ENCODE measurements at places on chromosomes 2 and 18.
A peak's percentile ranks its signal among the peaks of the same experiment; 100 is the strongest.

DNA sequence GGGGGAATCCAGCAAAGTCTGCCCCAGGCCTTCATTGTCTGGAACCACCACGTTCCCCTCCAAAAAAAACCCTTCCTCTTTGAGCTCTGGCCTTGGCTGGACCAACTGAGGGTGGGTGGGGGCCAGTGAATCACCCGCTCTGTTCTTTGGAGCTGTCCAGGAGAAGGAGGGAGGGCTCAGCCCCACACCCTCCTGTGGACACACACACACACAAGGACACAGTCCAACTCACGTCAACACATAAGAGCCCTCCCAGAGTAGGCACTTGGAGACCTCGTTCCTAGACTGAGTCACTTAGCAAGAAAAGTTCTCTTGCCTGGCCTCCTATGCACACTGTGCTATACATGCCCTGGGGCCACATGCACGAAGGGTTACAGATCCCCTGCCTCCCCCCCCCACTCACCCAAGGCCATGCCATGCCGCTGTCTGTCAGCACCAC lies 1.2 kb upstream of the TNS1 start:
- DNase-seq: no peak

DNA sequence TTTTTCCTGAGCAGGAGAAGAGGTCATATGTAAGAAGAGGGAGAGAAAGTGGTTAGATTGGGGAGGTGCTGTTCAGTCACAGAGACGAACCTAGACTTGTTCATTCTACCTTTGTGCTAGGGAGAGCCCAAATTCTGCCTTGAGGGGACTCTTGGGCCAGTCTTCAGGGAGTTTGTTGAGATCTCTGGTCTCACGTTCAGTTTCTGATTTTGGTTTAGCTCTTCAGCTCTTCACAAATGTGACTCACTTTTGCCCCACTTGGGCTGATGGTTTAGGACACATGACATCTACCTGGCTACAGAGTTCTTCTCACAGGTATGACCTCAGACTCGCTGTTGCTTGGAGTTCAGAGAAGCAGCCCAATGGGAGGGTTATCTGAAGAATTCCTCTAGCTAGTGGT lies 49.2 kb upstream of the DARS1 start:
- no peak for DNase-seq

GRCh38 chr2:32849456-32850194 lies 97.1 kb upstream of the LTBP1 start:
- no peak for DNase-seq

GRCh38 chr2:227788561-227789018 lies 25.1 kb upstream of the CCL20 start:
- DNase-seq: peak; percentile 47

- no peak for DNase-seq
Observed at GRCh38 chr2:66547887-66548286, 113.0 kb downstream of the MEIS1 start.

DNA sequence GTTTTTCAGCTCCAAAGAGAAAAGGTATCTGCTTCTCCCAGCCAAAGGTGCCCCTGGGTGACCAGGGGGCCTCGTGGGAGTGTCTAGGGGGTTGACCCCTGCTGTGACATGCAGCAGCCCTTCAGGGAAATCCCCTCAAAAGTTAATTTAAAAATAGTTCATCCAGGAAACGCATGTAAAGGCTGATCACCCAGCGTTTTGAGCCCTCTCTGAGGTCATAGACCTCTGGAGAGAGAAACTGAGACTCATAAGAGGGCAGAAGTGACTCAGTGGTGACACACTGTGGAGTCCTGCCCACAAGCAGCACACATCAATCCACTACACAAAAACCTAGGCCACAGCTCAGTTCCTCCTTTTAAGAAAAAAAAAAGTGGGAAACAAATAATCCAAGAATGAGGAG lies 11.9 kb downstream of the GAL3ST2 start:
- peak; percentile 71 for DNase-seq

- no peak for DNase-seq
Observed at GRCh38 chr2:112768432-112768831, 4.0 kb upstream of the CKAP2L start.

DNA sequence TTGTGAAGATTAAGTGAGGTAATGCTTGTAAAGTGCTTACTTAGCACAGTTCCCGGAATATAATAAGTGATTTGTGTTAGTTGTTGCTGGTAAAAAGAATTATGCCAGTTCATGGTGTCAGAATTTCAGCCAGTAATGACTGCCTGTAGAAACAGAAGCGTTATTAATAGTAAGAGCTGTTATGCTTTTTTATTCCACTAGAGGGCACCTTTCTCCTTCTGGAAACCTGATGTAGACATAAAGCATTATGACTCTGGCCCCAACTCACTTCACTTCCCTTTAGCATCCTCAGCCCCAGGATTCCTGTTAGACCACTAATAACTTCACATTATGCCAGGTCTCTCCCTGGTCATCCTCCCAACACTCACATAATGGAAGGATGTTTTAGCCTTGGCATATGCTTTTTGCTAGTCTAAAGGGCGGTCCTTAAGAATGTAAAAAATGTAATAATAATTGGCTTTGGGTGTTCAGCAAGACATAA lies 34.9 kb downstream of the C18orf54 start:
- DNase-seq: peak; percentile 51

DNA sequence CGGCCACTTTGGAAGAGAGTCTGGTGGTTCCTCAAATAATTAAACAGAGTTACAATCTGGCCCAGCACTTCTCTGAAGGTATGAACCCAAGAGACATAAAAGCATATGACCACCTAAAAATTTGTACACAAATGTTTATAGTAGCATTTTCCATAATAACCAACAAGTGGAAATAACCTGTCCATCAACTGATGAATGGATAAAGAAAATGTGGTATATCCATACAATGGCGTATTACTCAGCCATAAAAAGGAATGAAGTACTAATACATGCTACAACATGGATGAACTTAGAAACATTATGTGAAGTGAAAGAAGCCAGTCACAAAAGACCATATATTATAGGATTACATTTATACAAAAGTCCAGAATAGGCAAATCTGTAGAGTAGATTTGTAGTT lies 76.0 kb upstream of the RGPD5 start:
- DNase-seq: no peak

DNA sequence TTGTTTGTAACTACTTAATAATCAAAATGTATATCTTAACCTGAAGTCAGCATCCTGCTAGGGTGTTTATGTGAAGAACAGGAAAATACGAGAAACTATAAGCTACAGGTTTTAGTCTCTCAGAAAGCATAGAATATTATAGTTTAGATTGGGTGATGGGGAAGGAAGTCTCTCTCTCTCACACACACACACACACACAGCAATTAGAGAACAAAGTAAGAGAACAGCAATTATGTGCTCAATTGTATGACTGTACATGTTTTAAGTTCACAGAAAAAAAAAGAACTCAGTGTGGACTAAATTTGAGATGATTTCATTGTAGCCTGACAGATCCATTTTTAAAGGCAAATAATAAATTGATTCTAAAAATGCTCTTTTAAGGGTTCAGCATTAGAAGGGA lies 94.3 kb upstream of the ZNF516 start:
- DNase-seq: no peak

DNA sequence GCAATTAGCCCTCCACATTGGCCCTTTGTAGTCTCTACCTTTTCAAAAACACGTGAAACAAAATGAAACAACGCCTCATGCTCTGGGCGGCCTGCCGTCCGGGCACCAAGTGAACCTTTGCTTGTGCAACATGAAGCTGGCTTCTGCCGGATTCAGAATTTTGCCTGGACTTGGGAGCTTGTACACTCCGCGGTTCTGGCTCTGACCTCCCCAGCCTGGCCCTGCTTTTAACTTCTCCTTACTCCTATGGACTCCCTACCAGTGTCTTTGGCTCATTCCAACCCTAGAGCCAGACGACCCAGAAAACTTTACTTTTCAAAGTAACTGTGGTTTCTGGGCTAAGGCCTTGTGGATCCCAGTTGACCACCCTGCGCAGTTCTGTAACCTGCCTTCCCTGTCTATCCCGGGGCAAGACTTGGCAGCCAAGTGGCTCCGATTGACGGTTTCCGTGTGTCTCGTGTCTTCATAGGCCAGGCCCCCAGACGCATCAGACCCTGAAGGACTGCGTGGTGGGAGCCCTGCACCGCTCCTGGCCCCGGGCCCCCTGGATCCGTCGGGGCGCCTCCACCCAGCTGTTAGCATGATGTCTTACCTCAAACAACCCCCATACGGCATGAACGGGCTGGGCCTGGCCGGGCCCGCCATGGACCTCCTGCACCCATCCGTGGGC lies 1.9 kb downstream of the OTX1 start:
- DNase-seq: no peak

All from RCC 7860 (cell line).